ENCODE measurements at places on chromosomes 11 and 22.

- DNase-seq = peak; percentile 57
These were observed 40.9 kb downstream of the PANX1 start for GRCh38 chr11:94169516-94169915.

GRCh38 chr11:123374622-123374968 is 55.5 kb upstream of the GRAMD1B start:
- no peak for DNase-seq

- DNase-seq = no peak
These were observed 11.8 kb downstream of the RCOR2 start for GRCh38 chr11:63905179-63905578.

GRCh38 chr11:131987703-131988102 is 617.3 kb downstream of the NTM start:
- DNase-seq = no peak

- DNase-seq = no peak
These were observed 74.4 kb upstream of the NTM start for GRCh38 chr11:131295986-131296385.

Measured in endodermal cell (in vitro differentiated cells).